Lung (tissue), 17 donors: ENCODE measurements at places on chromosomes 4 and X. TPM values are rescaled to one million over a fixed set of nuclear protein-coding genes. Genes with fewer than 3 reads are reported as not detected.

DNA sequence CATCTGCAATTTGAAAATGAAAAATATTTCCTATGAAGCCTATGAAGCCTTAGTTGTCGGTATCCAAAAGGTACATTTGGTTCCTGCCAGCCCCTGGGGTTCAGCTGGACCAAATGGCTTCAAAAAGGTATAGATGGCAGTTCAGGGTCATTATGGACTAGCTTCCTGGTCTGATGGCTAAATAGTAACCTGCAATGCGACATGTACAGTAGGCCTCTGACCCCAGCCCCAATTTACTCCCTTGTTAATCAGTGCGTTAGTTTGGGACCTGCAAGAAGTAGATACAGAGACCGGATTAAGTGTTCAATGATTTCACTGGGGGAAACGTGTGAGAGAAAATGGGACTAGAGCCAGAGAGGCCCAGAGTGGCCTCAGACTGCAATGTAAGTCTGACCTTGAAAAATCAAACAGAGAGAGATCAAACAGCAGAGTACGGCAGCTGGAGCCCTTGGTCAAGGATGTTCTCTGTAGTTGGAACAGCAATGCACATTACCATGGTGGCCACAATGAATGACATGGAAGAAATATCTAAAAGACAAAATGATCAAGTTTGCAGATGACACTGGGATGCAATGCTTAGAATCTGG, 115.0 kb upstream of the MBNL3 start:
- no peak for DNase-seq
- H3K4me3 ChIP-seq, result no peak overlapping the region
- no peaks in the 10 kb centered on the region for H3K36me3 ChIP-seq

DNA sequence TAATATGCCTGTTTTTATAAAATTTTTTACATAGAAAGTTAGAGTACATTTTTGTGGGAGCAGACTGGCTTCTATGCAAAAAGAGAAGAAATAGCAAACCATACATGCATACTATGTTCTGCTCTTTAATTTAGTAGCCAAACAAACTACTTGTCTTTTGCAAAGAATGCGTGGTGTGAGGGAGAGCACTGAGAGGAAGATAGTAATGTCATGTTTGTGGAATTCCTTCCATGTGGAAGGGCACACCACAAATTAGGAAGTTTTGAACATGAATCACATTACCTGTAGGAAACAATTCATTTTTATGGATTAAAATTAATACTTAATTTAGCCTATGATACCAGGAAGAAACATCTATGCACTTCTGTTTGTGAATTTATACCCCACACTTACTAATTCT, 1529.1 kb upstream of the ADGRL3 start:
- no peaks in the 10 kb centered on the region for H3K36me3 ChIP-seq
- no peaks in the 10 kb centered on the region for H3K4me1 ChIP-seq
- DNase-seq, result no peak
- H3K4me3 ChIP-seq, result no peak overlapping the region
- no peaks in the 10 kb centered on the region for H3K27me3 ChIP-seq

Gene OPN1MW
- not detected for total RNA-seq

DNA sequence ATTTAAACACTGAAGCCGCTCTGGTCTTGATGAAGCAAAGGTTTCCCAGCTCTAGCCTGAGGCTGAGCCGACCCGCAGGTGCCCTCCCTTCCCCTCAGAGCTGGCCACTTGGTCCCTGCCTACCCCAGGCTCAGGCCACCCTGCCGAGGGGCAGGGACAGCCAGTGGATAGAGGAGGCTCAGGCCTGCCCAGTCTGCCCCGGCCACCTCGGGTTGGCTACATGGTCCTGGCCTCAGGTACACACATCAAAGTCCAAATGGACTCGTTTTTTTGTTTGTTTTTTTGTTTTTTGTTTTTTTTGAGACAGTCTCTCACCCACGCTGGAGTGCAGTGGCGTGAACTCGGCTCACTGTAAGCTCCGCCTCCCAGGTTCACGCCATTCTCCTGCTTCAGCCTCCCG, 23.8 kb downstream of the TACC3 start:
- no peaks in the 10 kb centered on the region for H3K36me3 ChIP-seq
- no peak for DNase-seq
- H3K27me3 ChIP-seq, result no peaks in the 10 kb centered on the region
- no peak overlapping the region for H3K4me3 ChIP-seq
- H3K4me1 ChIP-seq, result peaks cover 2% of the 10 kb centered on the region
- H3K27ac ChIP-seq, result no peak overlapping the region
